Activated CD8-positive, alpha-beta memory T cell treated with anti-CD3 and anti-CD28 coated beads for 24 hours (primary cell): ENCODE measurements at places on chromosomes 7 and 10.

GRCh38 chr7:70589010-70589409, 542.9 kb upstream of the GALNT17 start:
- DNase-seq = no peak

DNA sequence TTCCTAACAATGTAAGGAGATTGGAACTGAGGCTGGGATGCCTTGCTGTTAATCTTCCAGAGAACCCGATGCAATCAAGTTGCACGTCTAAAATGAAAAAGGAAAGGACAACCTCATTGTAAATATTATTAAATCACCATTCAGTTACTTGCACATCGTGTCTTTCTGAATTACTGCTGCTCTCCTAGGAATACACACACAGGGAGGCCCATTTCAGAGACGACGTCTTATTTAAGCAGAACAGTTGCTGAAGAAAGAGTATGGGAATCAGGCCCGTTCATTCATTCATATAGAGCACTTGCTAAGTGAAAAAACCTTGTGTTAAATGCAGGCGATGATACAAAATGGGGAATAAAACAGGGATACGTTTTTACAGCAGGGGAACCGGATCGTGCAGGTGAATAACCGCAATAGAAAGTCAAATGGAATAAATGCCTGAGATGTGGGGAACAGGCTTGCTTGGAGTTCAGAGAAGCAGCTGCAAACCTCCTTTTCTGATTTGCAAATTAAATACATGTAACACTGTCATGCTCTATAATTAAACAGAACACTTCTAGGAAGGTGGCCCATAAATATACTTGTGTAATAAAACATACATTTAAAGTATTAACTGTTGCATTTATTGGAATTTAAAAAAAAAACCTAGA, 409.9 kb downstream of the GALNT17 start:
- DNase-seq = no peak

- no peak for DNase-seq
Observed at GRCh38 chr10:53079283-53079682, 306.7 kb upstream of the MBL2 start.

DNA sequence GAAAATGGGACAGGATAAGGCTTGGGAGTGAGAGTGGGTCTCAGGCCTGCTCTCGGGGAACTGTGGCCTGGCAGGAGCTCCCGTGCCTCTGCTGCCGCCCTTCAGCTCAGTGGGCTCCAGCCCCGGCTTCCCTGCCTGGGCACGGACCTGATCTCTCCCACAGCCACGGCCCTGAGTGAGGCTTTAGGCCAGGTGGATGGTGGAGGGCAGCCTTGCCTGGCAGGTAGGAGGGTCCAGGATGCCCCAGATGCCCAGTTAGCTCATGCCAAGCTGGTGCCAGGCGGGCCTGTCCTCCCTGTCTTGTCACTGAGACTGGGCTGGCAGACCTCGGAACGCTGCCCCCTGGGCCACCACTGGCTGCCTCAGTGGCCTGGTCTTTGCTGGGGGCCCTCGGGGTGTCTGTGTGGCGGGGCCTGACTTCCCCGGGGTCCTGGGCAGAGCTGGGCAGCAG, 116.6 kb downstream of the INPP5A start:
- DNase-seq = no peak

DNA sequence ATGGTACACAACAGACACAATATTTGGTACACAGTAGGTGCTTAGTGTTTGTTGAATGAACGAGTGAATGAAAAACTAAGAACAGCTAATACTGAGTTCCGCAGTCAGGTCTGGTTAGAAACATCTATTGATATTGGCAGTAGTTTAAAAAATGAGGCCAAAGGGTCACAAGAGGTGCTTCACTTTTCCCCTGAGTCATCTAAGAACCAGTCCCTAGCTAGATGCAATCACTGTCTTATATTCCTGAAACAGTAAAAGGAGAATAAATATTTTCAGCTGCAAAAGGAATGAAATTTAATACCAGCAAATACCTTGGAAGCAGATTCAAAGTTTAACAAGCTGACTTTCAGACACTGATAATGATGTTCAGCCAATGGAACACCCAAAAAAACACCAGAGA, 54.5 kb downstream of the SCRN1 start:
- DNase-seq = no peak

DNA sequence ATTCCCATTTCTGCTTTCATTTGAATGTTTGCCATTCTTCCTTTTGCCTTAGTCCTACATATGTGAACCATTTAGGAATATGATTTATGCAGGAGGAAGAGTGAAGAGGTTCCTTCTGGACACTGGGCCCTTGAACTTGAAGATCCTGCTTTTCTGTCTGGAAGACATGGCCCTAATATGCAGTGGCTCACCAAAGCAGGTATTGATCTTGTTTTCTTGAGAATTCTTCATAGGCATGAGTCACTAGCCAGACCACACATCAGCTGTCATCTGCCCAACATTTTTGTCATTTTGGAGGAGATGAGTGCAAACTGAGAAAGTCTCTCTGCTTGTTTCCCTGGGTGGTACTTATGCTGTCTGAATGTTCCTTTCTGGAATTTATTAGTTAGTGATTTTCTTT, 382.6 kb downstream of the LRMDA start:
- DNase-seq = no peak

GRCh38 chr10:74738985-74739567, 87.3 kb upstream of the KAT6B start:
- peak; percentile 66 for DNase-seq

DNA sequence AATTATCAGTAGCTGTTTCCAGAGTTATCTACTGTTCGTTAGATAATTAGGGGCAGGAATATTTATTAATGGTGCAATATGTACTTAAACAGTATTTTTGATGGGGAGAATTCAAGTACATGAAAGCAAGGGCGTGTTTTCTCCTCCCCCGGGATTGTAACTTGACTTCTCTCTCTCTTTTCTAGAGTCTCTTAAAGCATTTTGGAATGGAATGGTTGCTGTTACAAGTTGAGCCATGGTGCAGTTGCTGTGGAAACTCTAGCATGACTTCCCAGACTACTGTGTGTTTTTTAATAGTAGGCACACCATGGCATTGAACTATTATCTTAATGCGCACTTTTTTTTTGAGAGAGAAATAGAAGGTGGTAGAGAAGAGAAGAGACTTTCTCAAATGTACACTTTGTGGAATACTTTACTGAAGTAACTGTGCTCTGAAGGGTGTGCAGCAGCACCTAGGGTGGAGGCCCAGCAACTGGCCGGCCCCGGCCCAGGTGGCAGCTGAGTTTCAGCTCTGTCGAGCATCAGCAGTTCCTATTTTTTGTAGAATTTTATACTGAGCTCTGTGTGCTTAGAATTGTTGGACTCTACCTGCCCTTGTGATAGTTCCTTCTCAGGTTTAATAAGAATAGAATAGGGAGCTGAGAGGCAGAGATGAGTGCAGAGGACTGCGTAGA, 64.4 kb downstream of the CCNY start:
- no peak for DNase-seq

GRCh38 chr7:50315739-50316671, 11.5 kb downstream of the IKZF1 start:
- no peak for DNase-seq

GRCh38 chr10:106957823-106958588, 206.5 kb downstream of the SORCS1 start:
- DNase-seq = no peak

DNA sequence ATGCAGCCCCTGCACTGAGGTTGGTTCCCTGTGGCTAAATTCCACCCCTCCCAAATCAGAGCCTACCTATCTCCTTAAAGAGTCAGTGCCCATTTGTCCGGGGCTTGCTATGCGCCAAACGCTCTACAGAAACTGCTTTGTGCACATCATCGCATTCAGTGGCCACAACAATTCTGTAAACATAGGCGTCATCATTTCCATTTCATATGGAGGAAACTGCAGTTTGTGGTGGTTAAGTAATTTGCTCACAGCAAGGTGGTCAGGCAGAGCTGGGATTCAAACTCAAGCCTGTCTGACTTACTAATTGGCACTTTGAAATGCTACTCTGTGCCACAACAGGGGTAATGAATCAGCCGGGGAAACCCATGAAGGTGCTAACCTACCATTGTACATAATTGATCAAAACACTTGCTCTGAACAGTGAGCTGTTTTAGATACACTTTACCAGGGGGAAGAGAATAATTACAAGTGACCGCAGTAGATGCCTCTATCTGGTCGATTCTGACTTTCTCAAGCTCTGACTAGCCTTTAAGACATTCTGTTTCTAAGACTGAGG, 775.5 kb downstream of the LRMDA start:
- no peak for DNase-seq

- DNase-seq = no peak
Observed at GRCh38 chr7:64551375-64552142, 11.3 kb downstream of the ZNF680 start.

DNA sequence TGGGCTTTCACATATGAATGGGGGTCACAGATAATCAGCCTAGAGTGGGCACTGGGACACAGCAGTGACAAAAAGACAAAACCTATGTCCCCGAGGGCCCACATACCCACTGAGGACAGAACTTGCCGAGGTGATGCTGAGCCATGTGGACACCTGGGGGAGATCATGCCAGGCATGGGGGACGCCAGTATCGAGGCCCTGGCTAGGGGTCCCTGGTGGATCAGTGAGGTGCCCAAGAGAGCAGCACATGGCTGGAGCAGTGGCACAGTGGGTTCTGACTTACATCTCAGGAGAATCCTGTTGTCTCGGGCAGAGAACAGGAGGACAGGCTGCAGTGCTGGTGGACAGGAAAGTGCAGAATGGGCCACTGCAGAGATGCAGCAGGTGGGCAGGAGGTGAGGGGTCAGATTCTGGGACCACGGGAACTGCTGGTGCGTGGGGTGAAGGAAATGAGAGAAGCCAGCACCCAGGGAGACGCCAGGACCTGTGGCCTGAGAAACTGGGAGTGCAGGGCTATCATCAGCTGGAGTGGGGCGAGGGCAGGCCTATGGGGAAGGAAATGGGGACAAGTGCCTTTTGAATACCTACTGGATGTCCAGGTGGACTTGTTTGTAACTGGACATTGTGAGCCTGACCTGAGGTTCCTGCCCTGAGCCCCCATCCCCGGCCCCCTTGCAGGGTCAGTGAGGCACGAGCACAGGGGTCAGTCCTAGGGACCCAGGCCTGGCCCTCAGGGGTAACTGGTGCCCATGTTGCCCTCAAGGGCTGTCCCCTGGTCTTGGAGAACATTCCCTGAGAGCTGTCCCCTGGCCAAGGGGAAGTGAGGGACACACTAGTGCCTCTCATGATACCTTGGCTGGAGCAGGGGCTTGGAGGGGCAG, 91.2 kb upstream of the RET start:
- peak; percentile 42 for DNase-seq

DNA sequence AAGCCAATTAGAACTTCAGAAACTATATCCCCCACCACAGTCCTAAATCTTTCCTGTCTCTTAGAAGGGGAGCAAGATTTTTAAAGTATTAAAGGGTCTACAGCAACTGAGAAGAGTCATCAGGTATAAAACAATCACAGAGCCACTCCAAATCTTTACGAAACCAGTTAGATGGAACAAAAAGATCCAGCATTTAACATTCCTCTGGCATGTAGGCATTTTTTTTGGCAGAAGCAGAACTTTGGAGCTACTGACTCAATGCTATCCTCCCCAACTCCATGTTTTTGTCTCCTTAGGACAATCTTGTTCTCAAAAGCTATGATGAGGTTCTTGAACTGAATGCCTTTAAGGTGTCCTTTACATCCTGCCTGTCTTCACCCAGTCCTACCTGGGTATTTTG, 333.3 kb downstream of the PRPF18 start:
- DNase-seq = no peak

DNA sequence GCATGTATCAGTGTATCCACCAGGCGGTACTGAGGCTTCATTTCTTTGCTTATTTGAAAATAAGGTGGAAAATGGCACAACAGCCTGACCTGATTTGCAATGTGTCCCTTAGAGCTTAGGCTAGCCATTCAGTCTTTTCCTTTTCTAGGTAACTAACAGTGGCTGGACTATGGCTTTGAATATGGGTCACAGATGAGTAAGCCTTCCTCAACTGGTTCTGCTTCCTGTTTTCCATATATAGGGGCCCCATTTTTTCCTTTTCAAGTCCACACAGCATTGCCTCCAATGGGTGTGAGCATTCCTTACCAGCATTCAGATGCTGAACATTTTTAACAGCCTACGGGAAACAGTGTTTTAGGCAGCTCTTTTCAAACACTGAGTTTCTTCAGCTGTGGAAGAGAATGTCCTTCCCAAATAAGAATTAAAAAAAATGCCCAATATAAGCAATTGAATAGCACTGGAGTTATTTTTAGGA, 3.9 kb upstream of the ITGB1 start:
- DNase-seq = no peak
